ENCODE measurements at places on chromosomes 3 and 15. TPM values are rescaled to one million over a fixed set of nuclear protein-coding genes. Genes with fewer than 3 reads are reported as not detected.
A peak's percentile ranks its signal among the peaks of the same experiment; 100 is the strongest.

GRCh38 chr15:84699538-84700191, 16.3 kb downstream of the SEC11A start:
- H3K27ac ChIP-seq = no peak overlapping the region
- no peak for DNase-seq
- no peak overlapping the region for H3K4me3 ChIP-seq
- H3K36me3 ChIP-seq = peaks cover 20% of the 10 kb centered on the region
- H3K27me3 ChIP-seq = no peaks in the 10 kb centered on the region
- H3K4me1 ChIP-seq = peaks cover 2% of the 10 kb centered on the region

GRCh38 chr3:43525386-43525785, 96.4 kb downstream of the ANO10 start:
- no peaks in the 10 kb centered on the region for H3K27me3 ChIP-seq
- H3K27ac ChIP-seq = no peak overlapping the region
- no peak for DNase-seq

GRCh38 chr15:81152799-81153198, 18.7 kb downstream of the CFAP161 start:
- DNase-seq = no peak
- H3K36me3 ChIP-seq = no peaks in the 10 kb centered on the region
- H3K27me3 ChIP-seq = no peaks in the 10 kb centered on the region
- no peak overlapping the region for H3K4me3 ChIP-seq

- H3K27me3 ChIP-seq = peaks cover 26% of the 10 kb centered on the region
- no peaks in the 10 kb centered on the region for H3K4me1 ChIP-seq
- no peaks in the 10 kb centered on the region for H3K36me3 ChIP-seq
- H3K27ac ChIP-seq = no peak overlapping the region
Measured at GRCh38 chr3:139108253-139108969, 63.7 kb upstream of the PRR23C start.

SMAD6 gene
- total RNA-seq = 121 TPM

DPPA4 gene
- 154 TPM for total RNA-seq

GRCh38 chr3:151726016-151726415, 7.7 kb upstream of the AADACL2 start:
- H3K4me3 ChIP-seq = no peak overlapping the region
- no peaks in the 10 kb centered on the region for H3K27me3 ChIP-seq
- no peaks in the 10 kb centered on the region for H3K4me1 ChIP-seq
- H3K36me3 ChIP-seq = no peaks in the 10 kb centered on the region
- H3K27ac ChIP-seq = no peak overlapping the region

GRCh38 chr3:17831366-17831765, 88.9 kb upstream of the TBC1D5 start:
- no peak overlapping the region for H3K4me3 ChIP-seq
- no peaks in the 10 kb centered on the region for H3K27me3 ChIP-seq
- DNase-seq = no peak
- H3K4me1 ChIP-seq = peaks cover 5% of the 10 kb centered on the region
- no peaks in the 10 kb centered on the region for H3K36me3 ChIP-seq
- no peak overlapping the region for H3K27ac ChIP-seq

ZNF620 gene
- 5.8 TPM for total RNA-seq

- H3K4me3 ChIP-seq = peak overlapping the region; percentile 100
- peaks cover 62% of the 10 kb centered on the region for H3K36me3 ChIP-seq
- DNase-seq = no peak
Measured at GRCh38 chr3:50322115-50322385, 495 bp downstream of the HYAL2 start.

DNA sequence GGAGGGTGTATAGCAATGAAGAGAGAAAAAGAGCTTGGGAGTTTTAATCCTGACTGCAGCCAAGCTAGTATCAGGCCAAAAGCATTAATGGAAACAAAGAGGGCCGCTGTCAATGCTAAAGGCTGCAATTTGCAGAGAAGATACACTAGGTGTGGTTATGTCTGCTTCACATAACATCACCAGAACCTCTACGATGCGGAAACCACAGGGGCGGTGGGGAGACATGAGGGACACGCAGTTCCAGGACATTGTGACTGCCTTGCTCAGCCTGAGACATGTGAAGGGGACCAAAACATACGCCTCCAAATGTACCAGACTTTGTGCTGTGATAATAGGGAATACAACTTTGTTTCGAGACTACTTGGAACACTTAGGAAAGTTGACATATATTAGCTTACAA, 88.4 kb downstream of the APBA2 start:
- H3K27me3 ChIP-seq = no peaks in the 10 kb centered on the region
- H3K4me1 ChIP-seq = peaks cover 2% of the 10 kb centered on the region
- peak; percentile 31 for DNase-seq
- no peaks in the 10 kb centered on the region for H3K36me3 ChIP-seq
- no peak overlapping the region for H3K4me3 ChIP-seq
- no peak overlapping the region for H3K27ac ChIP-seq

GRCh38 chr15:65275104-65275727, 11.5 kb downstream of the PARP16 start:
- DNase-seq = no peak
- H3K27ac ChIP-seq = no peak overlapping the region
- H3K36me3 ChIP-seq = no peaks in the 10 kb centered on the region
- no peaks in the 10 kb centered on the region for H3K27me3 ChIP-seq
- no peak overlapping the region for H3K4me3 ChIP-seq
- peaks cover 3% of the 10 kb centered on the region for H3K4me1 ChIP-seq

VIPR1 gene
- total RNA-seq = 11.7 TPM

DNA sequence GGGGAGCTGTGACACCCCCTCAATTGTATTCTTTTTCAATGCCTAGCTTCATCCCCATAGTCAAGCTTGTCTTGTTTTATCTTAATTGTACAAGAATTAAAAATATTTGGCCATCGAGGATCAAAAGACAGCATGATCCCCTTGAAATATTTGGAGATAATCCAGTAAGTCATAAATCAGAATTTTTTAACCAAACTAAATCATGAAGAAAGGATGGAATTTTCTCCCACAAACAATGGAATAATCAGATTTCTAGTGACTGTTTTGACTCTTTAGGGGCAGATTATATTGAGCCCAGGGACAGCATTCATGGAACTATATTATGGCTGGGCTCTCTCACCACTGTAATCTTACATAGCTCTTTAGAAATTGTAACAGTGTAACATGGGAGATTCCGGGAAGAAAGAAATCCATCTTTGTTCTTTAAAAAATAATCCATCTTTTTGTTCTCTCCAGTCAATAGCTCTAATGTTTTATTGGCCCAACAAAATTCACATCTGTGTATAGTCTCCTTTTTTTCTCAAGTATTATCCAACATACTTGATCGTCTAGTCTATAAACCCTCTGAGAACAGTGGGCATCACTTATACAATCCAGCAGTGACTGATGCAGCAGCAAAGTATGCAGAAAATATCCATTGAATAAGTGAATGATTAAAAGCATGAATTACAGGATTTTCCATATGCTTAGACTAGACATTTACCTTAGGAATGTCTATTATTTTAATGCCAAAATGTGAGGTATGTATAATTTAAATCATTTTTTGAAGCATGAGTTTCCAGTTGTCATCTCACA, 277.0 kb upstream of the PLSCR5 start:
- H3K27ac ChIP-seq = no peak overlapping the region
- no peaks in the 10 kb centered on the region for H3K27me3 ChIP-seq
- no peak for DNase-seq
- no peaks in the 10 kb centered on the region for H3K36me3 ChIP-seq

ZNF621 gene
- 21.3 TPM for total RNA-seq

- no peak overlapping the region for H3K4me3 ChIP-seq
- H3K4me1 ChIP-seq = no peaks in the 10 kb centered on the region
- no peak overlapping the region for H3K27ac ChIP-seq
- peaks cover 17% of the 10 kb centered on the region for H3K36me3 ChIP-seq
Measured at GRCh38 chr15:85757939-85758654, 36.6 kb downstream of the KLHL25 start.

C2CD4A gene
- total RNA-seq = not detected

ITPKA gene
- total RNA-seq = 0.28 TPM

- no peaks in the 10 kb centered on the region for H3K27me3 ChIP-seq
- no peaks in the 10 kb centered on the region for H3K4me1 ChIP-seq
- H3K36me3 ChIP-seq = no peaks in the 10 kb centered on the region
- H3K27ac ChIP-seq = no peak overlapping the region
- peak; percentile 43 for DNase-seq
Measured at GRCh38 chr3:115708540-115708939, 85.2 kb downstream of the GAP43 start.

MYO5A gene
- total RNA-seq = 12.8 TPM

GRCh38 chr15:52324109-52324508, 28.5 kb upstream of the MYO5C start:
- peaks cover 4% of the 10 kb centered on the region for H3K36me3 ChIP-seq
- H3K27me3 ChIP-seq = no peaks in the 10 kb centered on the region
- H3K4me3 ChIP-seq = no peak overlapping the region
- DNase-seq = no peak
- H3K4me1 ChIP-seq = no peaks in the 10 kb centered on the region

DNA sequence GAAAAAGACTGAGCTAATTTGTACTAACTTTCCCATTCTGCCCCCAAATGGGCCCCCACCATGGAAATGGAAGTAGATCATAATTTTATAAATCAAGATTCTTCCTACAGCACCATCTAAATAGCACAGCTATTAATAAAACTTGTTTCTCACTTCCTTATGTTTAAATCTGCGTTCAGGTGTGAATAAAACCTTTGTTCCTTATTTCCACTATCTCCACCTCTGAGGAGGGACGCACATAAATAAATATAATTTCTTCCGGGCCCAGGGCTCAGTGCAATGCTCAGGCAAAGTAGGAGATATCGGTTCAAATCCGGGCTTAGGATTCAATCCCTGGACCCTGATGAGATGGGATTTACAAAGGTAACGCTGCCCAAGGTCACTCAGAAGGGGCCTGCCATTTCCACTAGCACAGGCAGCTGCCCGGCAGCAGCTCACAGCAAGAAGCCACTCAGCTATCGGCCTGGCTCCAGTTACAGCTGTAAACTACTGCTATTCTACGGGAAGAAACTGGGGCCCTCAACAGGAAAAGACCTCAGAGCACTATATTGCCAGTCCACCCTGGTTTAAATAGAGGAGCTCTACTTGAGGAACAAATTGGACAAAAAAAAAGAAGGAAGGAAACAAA, 52.5 kb downstream of the FOXP1 start:
- peak; percentile 67 for DNase-seq
- no peaks in the 10 kb centered on the region for H3K36me3 ChIP-seq
- no peaks in the 10 kb centered on the region for H3K4me1 ChIP-seq
- no peak overlapping the region for H3K4me3 ChIP-seq

PIGZ gene
- 0.59 TPM for total RNA-seq

- no peak overlapping the region for H3K4me3 ChIP-seq
- H3K36me3 ChIP-seq = no peaks in the 10 kb centered on the region
- no peaks in the 10 kb centered on the region for H3K27me3 ChIP-seq
- H3K4me1 ChIP-seq = no peaks in the 10 kb centered on the region
Measured at GRCh38 chr3:98026425-98027084, 8.6 kb downstream of the GABRR3 start.

- H3K36me3 ChIP-seq = no peaks in the 10 kb centered on the region
- H3K27ac ChIP-seq = no peak overlapping the region
- no peak overlapping the region for H3K4me3 ChIP-seq
- no peaks in the 10 kb centered on the region for H3K27me3 ChIP-seq
Measured at GRCh38 chr15:47609693-47610092, 107.6 kb upstream of the SEMA6D start.

POLQ gene
- 10.1 TPM for total RNA-seq

- H3K27ac ChIP-seq = no peak overlapping the region
- H3K27me3 ChIP-seq = no peaks in the 10 kb centered on the region
- no peak overlapping the region for H3K4me3 ChIP-seq
- no peak for DNase-seq
- H3K4me1 ChIP-seq = no peaks in the 10 kb centered on the region
- H3K36me3 ChIP-seq = peaks cover 40% of the 10 kb centered on the region
Measured at GRCh38 chr15:66508293-66508883, 3.3 kb downstream of the ZWILCH start.

DNA sequence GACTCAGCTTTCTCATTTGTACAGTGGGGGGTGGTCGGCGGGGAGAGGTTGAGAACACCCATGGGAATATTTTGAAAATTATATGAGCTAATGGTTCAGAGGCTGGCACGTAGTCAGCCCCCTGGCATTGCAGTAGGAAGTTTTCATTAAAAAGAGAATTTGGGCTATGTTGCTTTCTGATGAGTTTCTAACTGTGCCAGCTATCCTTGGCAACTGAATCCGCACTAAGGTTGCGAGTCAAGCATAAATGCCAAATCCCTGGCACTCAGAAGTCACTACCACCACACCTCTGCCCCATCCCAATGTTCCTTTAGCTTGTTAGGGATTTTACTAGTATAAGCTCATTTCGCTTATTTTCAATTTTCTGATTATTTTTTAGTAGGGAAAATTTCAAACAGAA, 91.6 kb downstream of the DNASE1L3 start:
- H3K4me3 ChIP-seq = no peak overlapping the region
- no peaks in the 10 kb centered on the region for H3K4me1 ChIP-seq
- DNase-seq = no peak
- H3K27me3 ChIP-seq = no peaks in the 10 kb centered on the region
- H3K27ac ChIP-seq = no peak overlapping the region

GRCh38 chr3:117788061-117788460, 1078.5 kb downstream of the TUSC7 start:
- H3K4me1 ChIP-seq = peaks cover 9% of the 10 kb centered on the region
- DNase-seq = no peak
- no peaks in the 10 kb centered on the region for H3K36me3 ChIP-seq
- no peak overlapping the region for H3K4me3 ChIP-seq
- H3K27me3 ChIP-seq = no peaks in the 10 kb centered on the region

GRCh38 chr3:134083626-134084241, 54.0 kb upstream of the SLCO2A1 start:
- H3K36me3 ChIP-seq = no peaks in the 10 kb centered on the region
- no peak overlapping the region for H3K27ac ChIP-seq
- H3K4me3 ChIP-seq = no peak overlapping the region

- no peak overlapping the region for H3K4me3 ChIP-seq
- peaks cover 47% of the 10 kb centered on the region for H3K36me3 ChIP-seq
- H3K4me1 ChIP-seq = peaks cover 25% of the 10 kb centered on the region
Measured at GRCh38 chr3:58052373-58053273, 44.4 kb downstream of the FLNB start.

GRCh38 chr15:93837450-93837849, 393.9 kb upstream of the MCTP2 start:
- H3K27ac ChIP-seq = no peak overlapping the region
- no peaks in the 10 kb centered on the region for H3K27me3 ChIP-seq
- no peak for DNase-seq

TMEM108 gene
- total RNA-seq = 8.8 TPM

GRCh38 chr3:153903430-153903829, 217.8 kb upstream of the ARHGEF26 start:
- H3K4me3 ChIP-seq = no peak overlapping the region
- peak; percentile 59 for DNase-seq

GADL1 gene
- total RNA-seq = not detected

MTFMT gene
- total RNA-seq = 17.8 TPM

COMMD2 gene
- total RNA-seq = 77.0 TPM

HOMER2 gene
- 32.7 TPM for total RNA-seq

GOLGA6D gene
- total RNA-seq = 0.21 TPM

GRCh38 chr3:185444329-185444728, 54.5 kb downstream of the TMEM41A start:
- H3K4me3 ChIP-seq = no peak overlapping the region
- no peak overlapping the region for H3K27ac ChIP-seq
- no peak for DNase-seq
- no peaks in the 10 kb centered on the region for H3K27me3 ChIP-seq

FAM81A gene
- total RNA-seq = 0.41 TPM
